Activated CD4-positive, CD25-positive, alpha-beta regulatory T cell treated with anti-CD3 and anti-CD28 coated beads, Interleukin-2, amount 50 U/mL, for 24 hours (primary cell): ENCODE measurements at places on chromosomes 2 and 18.
A peak's percentile ranks its signal among the peaks of the same experiment; 100 is the strongest.

- peak; percentile 17 for ATAC-seq
These were observed 2.3 kb downstream of the WIPF1 start for GRCh38 chr2:174595116-174595809.

DNA sequence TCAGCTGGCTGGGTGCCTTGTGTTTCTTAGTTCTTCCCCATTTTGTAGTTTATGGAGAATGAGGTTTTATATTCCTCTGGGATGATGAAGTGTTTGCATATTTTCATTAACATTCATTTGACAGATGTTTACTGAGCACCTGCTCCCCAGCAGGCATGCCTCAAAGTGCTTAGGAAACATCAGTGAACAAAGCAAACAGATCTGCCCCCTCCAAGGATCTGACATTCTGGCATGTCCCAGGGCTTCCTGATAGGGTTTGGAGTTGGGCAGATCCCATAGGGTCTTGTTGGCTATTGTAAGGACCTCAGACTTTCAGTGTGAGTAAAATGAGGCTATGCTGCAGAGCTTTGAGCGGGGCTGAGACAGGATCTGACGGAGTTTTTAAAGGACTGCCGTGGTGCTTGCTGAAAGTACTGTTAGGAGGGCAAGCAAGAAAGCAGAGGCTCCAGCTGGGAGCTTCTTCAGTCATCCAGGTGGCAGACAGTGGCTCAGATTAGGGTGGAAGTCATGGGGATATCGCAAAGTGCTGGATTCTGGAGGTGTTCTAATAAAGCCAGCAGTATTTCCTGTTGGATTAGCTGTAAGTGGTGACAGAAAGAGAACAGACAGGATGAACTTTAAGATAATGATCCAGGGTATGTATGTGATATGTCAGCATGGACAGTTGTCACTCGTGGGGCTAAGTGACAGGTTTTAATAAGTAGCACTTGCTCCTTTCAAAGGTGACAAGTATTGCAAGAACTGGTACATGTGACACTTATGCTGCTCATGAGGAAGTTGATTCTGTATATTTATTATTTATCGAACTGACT is 11.3 kb upstream of the IAH1 start:
- ATAC-seq = no peak

GRCh38 chr2:206616151-206616550 is 26.1 kb upstream of the FAM237A start:
- no peak for ATAC-seq

DNA sequence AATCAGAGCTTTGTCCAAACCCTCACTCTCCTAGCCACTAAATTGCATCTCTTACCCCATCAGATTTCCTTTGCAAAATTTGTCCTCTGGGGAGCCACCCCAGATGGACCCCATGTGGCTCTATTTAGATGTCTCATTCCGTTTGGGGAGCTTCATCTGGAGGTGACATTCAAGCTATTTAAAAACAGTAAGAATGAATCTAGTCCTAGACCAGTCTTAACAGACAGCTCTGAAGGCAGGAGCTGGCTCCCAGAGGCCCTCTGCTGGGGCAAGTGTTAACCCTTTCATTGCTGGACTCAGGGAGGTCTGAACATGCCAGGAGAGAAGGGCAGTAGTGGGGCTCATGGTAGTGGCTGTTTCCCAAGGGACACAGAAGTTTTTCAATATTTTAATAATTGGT is 59.2 kb downstream of the RPL37A start:
- ATAC-seq = no peak

- ATAC-seq = no peak
These were observed 105.1 kb upstream of the NCKAP5 start for GRCh38 chr2:133673305-133673905.

DNA sequence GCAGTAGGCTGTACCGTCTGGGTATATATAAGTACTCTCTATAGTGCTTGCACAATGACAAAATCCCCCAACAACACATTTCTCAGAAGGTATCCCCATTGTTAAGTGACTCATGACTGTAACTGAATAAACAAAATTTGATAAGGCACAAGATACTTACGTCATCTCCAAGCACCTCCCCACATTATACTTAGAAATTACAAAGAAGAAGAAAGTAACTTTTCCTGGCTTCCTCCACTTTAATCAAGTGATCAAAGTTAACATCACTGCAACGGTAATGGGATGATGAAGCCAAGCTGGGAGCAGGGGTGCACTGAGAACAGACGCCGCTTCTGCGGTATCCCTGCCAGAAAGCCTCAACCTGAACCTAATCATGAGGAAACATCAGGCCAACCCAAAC is 9.7 kb downstream of the TNS1 start:
- no peak for ATAC-seq

GRCh38 chr2:186894478-186894877 is 45.5 kb upstream of the ZSWIM2 start:
- no peak for ATAC-seq

- no peak for ATAC-seq
These were observed 18.5 kb downstream of the CD226 start for GRCh38 chr18:69929041-69929774.

DNA sequence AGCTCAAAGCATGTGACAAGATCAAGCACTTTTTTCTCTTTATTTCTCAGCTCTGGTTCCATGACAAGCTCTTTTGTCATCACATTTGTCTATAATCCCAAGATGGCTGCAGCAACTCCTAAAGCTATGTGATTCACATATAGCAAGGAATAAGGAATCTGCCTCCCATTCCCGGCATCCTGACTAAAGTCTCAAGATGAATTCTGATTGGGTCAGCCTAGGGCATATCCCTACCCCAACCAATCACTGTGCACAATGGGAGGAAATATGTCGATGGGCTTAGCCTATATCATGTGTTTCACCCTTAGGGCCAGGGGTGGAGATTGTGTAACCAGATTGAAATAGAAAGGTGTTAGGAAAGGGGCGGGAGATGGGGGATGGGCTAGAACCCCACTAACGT is 23.1 kb upstream of the COLEC12 start:
- ATAC-seq = no peak

GRCh38 chr2:173865971-173866873 is 99.0 kb downstream of the SP3 start:
- ATAC-seq = no peak

DNA sequence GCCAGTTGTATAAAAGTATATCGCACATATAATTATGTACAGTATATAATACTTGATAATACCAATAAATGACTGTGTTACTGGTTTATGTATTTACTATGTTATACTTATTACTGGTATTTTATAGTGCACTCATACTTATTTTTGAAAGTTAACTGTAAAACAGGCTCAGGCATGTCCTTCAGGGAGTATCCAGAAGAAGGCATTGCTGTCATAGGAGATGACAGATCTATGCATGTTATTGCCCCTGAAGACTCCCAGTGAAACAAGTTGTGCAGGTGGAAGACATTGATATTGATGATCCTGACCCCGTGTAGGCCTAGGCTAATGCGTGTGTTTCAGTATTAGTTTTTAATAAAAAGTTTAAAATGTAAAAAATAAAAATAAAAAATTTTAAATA is 20.3 kb upstream of the ASXL3 start:
- ATAC-seq = no peak

- no peak for ATAC-seq
These were observed 68.1 kb downstream of the DNAJC10 start for GRCh38 chr2:182784058-182784706.

DNA sequence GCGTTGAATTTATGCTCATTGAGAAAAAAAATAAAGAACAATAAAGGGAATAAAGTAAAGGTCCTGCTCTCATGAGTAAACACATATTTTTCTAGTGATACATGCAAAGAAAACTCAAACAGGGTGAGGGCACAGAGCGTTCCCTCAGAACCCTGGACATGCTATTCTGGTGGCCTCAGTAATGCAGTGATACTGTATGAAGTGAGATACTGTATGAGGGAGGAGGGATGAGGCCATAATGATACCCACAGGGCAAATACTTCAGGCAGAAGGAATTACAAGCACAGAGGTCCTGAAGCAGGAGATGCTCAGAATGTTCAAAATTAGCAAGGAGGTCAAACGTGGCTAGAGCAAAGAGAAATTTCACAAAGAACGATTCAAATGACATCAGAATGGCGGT is 28.4 kb upstream of the RNU4ATAC start:
- ATAC-seq = no peak

- ATAC-seq = peak; percentile 58
These were observed 99.8 kb downstream of the SEPTIN10 start for GRCh38 chr2:109513749-109514588.

DNA sequence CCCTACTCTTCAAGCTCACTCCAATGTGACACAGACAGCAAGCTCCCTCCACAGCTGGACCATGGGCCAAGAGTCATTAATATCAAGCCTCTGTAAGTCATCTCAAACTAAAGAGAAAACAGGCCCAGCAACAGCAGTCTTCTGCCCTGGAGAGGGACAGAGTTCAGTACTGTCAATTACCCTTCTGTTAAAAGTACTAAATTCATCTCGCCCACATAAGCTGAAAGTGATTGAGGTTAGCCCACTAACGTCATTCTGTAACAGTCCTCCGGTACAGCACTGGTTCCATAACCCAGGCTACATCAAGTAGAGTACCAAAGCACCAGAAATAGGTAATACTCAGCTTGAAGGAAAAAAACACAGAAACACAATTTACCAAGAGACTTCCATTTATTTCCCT is 25.9 kb downstream of the THADA start:
- peak; percentile 81 for ATAC-seq

DNA sequence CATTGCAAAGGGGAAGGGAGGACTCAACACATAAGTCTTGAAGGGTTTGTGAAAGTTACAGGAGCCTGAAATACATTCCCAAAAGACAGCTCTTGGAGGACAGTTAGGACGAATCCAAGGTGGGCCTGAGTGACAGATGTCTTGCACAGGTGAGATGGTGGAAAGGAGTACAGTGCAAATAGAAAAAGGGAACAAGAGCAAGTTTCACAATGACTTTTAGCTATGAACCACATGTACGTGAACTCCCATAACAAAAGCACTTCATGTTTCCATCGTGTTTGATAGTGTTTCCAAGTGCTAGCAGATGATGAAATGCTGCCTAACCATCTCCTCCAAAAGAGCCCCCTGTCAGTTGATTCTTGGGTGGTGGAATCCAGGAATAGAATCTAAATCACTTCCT is 1.8 kb downstream of the IL18RAP start:
- ATAC-seq = peak; percentile 59

GRCh38 chr2:22807872-22808271 is 577.1 kb upstream of the KLHL29 start:
- ATAC-seq = no peak

GRCh38 chr2:168633200-168633599 is 169.2 kb upstream of the NOSTRIN start:
- no peak for ATAC-seq

DNA sequence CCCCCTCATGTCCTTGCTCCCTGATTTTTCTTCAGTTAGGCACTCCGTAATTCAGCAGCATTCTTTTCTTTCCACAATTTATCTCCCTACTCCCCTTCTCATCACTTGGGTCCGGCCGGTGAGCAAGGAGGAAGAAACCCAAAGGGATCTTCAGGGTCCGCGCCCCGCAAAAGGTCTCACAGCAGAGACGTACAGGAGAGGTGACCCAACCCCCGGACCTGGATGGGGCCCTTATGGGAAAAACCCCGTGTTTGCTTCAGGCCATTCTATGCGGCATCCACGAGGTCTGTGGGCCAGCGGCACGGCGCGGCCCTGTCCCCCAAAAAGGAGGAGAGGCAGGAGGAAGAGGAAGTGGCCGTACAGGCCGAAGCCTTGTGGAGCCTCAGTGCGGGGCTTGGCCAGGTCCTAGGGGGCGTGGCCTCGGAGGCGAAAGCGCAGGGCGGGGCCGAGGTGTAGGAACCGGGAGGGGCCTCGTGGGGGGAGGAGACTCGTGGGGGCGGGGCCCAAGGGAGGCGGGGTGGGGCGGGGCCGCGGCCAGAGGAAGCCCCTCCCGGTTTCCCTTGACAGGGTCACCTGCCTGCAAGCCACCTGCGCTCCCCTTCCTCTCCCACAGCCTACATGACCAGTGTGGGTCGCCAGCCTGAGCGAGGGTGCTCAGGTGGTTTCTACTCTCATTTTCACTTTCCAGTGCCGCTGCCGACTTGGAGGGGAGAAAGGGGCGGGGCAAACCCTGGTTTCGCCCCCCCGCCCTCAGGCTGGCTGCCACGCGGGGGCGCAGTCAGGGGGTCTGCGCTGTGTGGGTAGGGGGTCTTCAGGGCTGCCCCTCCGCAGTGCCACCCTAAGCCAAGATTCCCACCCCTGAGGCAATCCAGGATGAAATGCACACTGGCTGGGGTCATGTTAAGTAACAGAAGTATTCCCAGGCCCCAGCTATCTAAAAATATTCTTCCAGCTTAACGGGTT is 156.4 kb upstream of the XPO1 start:
- peak; percentile 90 for ATAC-seq
